ENCODE measurements at places on chromosomes 1 and 21. TPM values are rescaled to one million over a fixed set of nuclear protein-coding genes. Genes with fewer than 3 reads are reported as not detected.

The FCER1G gene
- 0.72 TPM for polyA plus RNA-seq

The TBX19 gene
- 1.0 TPM for polyA plus RNA-seq

The GBP2 gene
- polyA plus RNA-seq = 1.4 TPM

The ADAMTSL4 gene
- 0.04 TPM for polyA plus RNA-seq

The EFNA3 gene
- 1.1 TPM for polyA plus RNA-seq

The NMNAT2 gene
- polyA plus RNA-seq = 1.4 TPM

The FOXJ3 gene
- 18.6 TPM for polyA plus RNA-seq

The SPRR3 gene
- not detected for polyA plus RNA-seq

The SPRR1A gene
- polyA plus RNA-seq = not detected

The KLHDC8A gene
- polyA plus RNA-seq = not detected

The SEC16B gene
- polyA plus RNA-seq = 0.18 TPM

The MPL gene
- not detected for polyA plus RNA-seq

The HMCN1 gene
- polyA plus RNA-seq = not detected

The MTARC1 gene
- polyA plus RNA-seq = 0.22 TPM

The SYT11 gene
- 11.6 TPM for polyA plus RNA-seq

The CYP4A22 gene
- not detected for polyA plus RNA-seq

The HAX1 gene
- 160 TPM for polyA plus RNA-seq

The HES3 gene
- not detected for polyA plus RNA-seq

The TARS2 gene
- 49.4 TPM for polyA plus RNA-seq

The LCE1F gene
- polyA plus RNA-seq = 0.72 TPM

The SSR2 gene
- 257 TPM for polyA plus RNA-seq

The VHLL gene
- polyA plus RNA-seq = not detected

The TNFRSF4 gene
- 2.5 TPM for polyA plus RNA-seq

The KIF21B gene
- 4.4 TPM for polyA plus RNA-seq

The DNALI1 gene
- polyA plus RNA-seq = 0.08 TPM

The C1orf52 gene
- polyA plus RNA-seq = 37.6 TPM

The INAVA gene
- polyA plus RNA-seq = 3.6 TPM

The CELA2B gene
- not detected for polyA plus RNA-seq

The ZFP69B gene
- 3.1 TPM for polyA plus RNA-seq

The RAB7B gene
- polyA plus RNA-seq = not detected

The DNAJC11 gene
- 55.1 TPM for polyA plus RNA-seq

The KRTAP13-4 gene
- polyA plus RNA-seq = not detected

The ASAP3 gene
- 0.33 TPM for polyA plus RNA-seq

The MYBPHL gene
- polyA plus RNA-seq = 0.54 TPM

The WDR77 gene
- polyA plus RNA-seq = 153 TPM

The GNG4 gene
- polyA plus RNA-seq = 0.07 TPM

The ANKRD34A gene
- polyA plus RNA-seq = 0.83 TPM

The LGR6 gene
- not detected for polyA plus RNA-seq

The CHI3L1 gene
- 1.2 TPM for polyA plus RNA-seq

The RNU1-1 gene
- polyA plus RNA-seq = 3.6 TPM

The NBPF12 gene
- polyA plus RNA-seq = 2.4 TPM

The PGLYRP4 gene
- polyA plus RNA-seq = 0.53 TPM

The DCST2 gene
- polyA plus RNA-seq = not detected

The HES2 gene
- polyA plus RNA-seq = 1.0 TPM

The MCM3AP gene
- polyA plus RNA-seq = 53.6 TPM

The KRTAP19-1 gene
- polyA plus RNA-seq = not detected

The CNKSR1 gene
- polyA plus RNA-seq = 0.95 TPM

The HRNR gene
- polyA plus RNA-seq = not detected

The CRB1 gene
- polyA plus RNA-seq = not detected

The CEP104 gene
- 32.3 TPM for polyA plus RNA-seq

The APOBEC4 gene
- 0.25 TPM for polyA plus RNA-seq

The SYPL2 gene
- not detected for polyA plus RNA-seq

The ADGRL4 gene
- not detected for polyA plus RNA-seq

The MYOC gene
- not detected for polyA plus RNA-seq

The LRRC7 gene
- polyA plus RNA-seq = 0.77 TPM

The MAP3K21 gene
- polyA plus RNA-seq = not detected

All from GM12878 (cell line).